Iris pigment epithelial cell (primary cell): ENCODE measurements at places on chromosomes 5 and 9.

- peak; percentile 52 for DNase-seq
Measured at GRCh38 chr9:27499451-27499850, 24.6 kb upstream of the IFNK start.

- DNase-seq: peak; percentile 87
Measured at GRCh38 chr9:69168709-69169217, 5.3 kb upstream of the TJP2 start.

DNA sequence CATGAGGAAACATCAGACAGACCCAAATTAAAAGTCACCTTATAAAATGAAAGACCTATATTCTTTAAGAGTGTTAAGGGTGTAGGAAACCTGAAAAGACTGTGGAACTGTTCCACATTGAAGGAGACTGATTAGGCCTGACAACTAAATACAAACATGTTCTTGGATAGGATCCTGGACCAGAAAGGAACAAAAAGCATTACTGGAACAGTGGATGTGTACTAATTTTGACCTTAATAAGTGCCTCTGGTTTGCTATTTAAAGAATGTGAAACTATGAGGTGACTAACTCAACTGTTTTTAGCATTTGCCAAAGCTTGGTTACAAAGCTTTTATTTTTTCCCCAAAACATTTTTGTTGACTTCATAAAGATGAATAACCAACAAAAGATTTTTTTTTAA is 340.6 kb downstream of the CAAP1 start:
- DNase-seq: no peak

DNA sequence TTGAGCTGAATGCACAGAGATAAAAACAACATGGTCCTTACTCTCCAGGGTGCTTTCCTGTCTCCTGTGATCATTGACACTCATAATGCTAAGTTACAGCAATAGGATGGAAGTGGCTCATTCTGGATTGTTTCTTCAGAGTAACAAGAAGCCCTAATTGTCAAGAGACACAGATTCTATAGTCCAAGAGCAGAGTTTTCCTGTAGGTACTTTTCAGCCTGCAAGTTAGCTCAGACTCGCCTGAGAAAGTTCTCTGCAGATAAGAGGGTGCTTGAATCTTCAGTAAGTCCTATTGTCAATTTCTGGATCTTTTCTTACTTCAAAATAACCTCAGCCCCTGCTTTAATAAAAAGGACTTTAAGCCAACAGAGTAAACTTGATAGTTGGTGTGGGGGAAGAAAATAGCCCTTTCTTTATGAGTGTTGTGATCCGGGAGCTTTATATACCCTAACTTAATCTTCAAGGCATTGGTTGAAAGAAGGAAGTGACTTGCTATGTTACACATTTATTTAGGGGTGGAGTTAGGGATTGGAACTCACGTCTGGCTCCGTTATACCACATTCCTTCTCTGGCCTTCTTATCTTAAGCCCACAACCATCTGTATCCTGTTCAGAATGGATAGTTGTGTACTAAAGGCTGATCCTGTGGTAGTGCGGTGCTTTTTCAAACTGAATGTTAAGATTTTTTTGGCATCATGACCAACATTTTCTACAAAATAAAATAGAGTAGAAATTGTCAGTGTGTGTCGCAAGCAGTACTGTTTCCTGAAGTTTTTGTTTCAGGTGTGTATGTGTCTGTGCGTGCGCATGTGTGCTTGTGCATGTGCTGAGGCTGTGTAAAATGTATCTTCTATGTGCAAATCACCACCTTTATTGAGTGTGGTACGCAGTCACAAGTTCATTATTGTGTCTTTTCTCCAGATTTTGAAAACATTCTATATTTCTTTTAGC is 173.9 kb downstream of the WDR70 start:
- DNase-seq: peak; percentile 98

- no peak for DNase-seq
Measured at GRCh38 chr9:105541838-105542237, 16.1 kb upstream of the FKTN start.

DNA sequence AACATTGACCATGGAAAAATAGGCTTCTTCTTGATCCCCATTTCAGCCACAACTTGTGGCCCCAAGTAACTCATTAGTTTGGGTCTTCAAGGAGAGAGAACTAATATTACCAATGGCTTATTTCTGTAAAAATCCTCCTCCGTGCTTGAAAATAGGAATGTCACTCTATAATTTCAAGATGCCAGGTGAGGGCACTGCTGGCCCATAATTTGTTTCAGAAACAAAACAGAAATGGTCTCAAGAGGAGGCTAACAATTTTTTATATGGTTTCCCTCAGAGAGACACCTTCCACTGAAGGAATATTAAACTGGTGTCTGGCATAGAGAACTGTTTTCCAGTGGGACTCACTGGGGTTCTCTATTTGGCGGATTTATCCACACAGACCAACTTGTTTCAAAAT is 437.0 kb upstream of the TRPC7 start:
- no peak for DNase-seq

GRCh38 chr9:107270082-107270481 is 13.0 kb upstream of the RAD23B start:
- DNase-seq: no peak

DNA sequence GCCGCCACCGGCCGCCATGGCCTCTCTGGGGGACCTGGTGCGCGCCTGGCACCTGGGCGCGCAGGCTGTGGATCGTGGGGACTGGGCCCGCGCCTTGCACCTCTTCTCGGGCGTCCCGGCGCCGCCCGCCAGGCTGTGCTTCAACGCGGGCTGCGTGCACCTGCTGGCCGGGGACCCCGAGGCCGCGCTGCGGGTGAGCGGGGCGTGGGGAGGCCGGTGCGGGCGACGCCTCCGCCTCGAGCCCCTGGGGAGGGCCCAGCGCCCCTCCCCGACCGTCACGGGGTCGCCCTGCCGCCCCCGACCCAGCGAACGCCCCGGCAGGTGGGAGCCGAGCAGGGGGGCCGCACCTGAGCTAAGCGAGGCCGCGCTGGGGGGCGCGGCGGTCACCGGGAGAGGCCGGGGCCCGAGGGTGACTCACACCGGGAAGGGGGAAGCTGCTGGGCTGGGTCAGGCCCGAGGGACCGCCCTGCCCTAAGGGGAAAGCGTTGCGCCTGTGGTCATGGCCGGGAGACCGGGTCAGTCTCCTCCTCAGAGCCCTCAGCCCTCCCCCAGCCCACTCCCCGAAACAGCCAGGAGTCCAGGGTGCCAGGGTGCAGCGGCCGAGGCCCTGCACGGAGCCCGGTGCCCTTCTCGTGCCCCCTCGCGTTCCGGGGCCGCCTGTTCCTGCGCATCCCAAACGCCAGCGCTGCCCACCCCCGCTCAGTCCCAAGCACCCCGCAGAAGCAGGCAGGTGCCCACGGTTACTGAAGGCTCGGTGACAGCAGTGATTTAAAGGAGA is 510 bp downstream of the NOXA1 start:
- DNase-seq: no peak

- no peak for DNase-seq
Measured at GRCh38 chr5:59709346-59709821, 184.1 kb downstream of the PDE4D start.

DNA sequence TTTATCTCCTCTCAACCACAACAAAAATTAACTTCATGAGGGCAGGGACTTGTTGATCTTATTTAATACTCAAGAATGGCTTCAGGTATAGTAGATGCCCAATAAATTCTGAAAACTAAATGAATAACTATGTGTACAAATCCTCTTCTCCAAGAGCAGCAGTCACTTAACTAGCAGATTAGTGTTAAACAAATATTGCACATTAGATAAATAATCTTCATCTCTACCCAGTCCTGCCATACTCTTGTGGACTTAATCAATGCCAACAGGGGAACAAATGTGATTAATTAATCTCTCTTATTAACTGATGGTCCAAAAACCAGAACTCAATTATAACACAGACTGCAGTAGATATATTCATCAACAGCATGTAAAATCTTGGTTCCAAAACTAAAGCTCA is 15.0 kb upstream of the ITGA1 start:
- no peak for DNase-seq
